ENCODE measurements at places on chromosomes 4 and X.

GRCh38 chrX:36961590-36961989 lies 46.6 kb upstream of the FAM47C start:
- no peak for DNase-seq

DNA sequence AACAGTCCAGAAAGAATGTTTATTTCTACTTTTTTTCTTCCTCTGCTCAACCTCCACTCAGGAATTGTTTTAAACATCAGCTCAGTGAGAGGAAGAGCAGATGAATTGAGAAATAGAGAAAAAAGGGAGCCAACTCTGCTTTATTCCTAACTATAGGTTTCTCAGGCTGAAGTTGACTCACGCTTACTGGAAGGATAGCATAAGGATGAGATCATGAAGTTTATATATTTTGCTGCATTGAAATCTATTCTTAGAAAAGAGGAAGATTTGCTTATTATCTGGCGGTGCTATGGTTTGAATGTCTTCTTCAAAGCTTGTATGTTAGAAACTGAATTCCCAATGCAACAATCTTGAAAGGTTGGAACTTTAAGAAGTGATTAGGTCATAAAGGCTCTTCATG lies 1673.4 kb upstream of the PCDH7 start:
- peak; percentile 11 for DNase-seq

DNA sequence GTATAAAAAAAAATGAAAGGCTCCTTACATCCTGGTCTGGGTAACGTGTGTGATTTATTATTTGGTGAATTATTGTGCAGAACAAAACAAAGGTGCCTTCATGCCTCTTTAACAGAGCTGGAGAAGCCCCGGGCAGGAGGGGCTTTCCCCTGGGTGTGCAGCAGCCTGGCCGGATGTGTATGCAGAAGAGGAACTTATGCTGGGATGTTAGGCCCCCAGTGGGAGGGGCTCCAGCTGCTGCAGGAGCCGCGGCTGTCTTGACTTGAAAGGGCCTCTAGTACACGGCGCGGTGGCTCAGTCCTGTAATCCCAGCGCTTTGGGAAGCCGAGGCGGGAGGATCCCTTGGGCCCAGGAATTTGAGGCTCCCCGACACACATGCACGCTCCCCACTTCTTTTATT lies 16.0 kb downstream of the CCNQ start:
- DNase-seq: no peak

DNA sequence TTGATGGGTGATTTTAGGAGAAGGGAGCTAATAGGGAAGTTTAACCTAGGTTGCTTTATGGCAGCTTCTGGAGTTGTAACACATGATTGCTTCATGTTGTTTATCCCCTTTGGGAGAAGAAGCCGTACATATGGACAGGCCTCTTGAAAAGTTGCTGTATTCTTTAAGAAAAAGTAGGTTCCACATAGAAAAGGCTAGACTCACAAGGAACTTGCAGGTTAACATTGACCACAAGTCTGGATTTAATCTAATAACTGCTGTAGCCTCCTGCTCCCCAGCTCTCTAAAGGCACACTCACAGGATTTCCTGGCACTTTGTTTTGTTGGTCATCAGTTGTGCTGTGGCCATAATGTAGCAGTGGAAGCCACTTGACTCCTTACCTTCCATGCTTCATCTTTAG lies 19.7 kb downstream of the FNIP2 start:
- no peak for DNase-seq
